ENCODE measurements at places on chromosomes 3 and 15. TPM values are rescaled to one million over a fixed set of nuclear protein-coding genes. Genes with fewer than 3 reads are reported as not detected.

GRCh38 chr3:24725514-24726255, 231.0 kb upstream of the THRB start:
- H3K4me1 ChIP-seq = no peaks in the 10 kb centered on the region
- H3K27ac ChIP-seq = no peak overlapping the region
- no peaks in the 10 kb centered on the region for H3K36me3 ChIP-seq
- no peaks in the 10 kb centered on the region for H3K27me3 ChIP-seq

DNA sequence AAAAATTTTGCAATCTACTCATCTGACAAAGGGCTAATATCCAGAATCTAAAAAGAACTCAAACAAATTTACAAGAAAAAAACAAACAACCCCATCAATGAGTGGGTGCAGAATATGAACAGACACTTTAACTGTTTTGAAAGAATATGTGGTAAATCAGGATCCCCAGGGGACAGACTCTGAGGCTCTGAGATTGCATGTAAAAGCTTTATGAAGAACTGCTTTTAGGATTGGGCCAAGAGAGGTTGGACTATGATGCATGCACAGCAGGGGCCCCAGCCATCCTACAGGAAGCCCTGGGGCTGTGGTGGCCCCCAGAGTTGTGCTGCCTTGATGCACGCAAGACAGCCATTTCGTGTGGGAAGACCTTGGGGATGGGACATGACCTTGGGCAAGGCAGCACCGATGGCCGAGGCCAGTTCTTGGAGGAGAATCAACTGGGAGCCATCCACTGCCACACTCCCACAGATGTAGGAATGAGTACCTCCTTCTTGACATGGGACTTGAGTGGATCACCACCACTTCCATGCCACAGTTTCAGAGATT, 298.1 kb upstream of the THBS1 start:
- H3K4me3 ChIP-seq = no peak overlapping the region
- no peaks in the 10 kb centered on the region for H3K36me3 ChIP-seq
- peaks cover 17% of the 10 kb centered on the region for H3K27me3 ChIP-seq
- no peaks in the 10 kb centered on the region for H3K4me1 ChIP-seq

DNA sequence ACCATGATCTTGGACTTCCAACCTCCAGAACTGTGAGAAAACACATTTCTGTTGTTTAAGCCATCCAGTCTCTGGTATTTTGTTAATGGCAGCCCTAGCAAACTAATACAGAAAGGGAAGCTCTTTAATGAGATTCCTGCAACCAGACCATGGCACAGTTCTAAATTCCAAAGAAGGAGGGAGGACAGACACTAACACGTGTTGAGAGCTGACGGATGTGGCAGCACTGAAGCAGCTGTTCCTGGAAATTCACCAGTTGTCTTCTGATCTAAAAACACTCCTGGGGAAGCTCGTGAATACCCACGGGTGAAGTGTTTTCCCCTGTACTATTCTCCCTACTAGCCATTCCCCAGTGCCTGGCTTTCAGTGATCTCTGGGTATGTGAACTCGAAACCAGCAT, 56.7 kb downstream of the RPL22L1 start:
- no peaks in the 10 kb centered on the region for H3K36me3 ChIP-seq
- no peaks in the 10 kb centered on the region for H3K4me1 ChIP-seq
- no peak overlapping the region for H3K4me3 ChIP-seq
- DNase-seq = no peak

GRCh38 chr15:74716651-74717050, 8.7 kb downstream of the CYP1A1 start:
- no peaks in the 10 kb centered on the region for H3K27me3 ChIP-seq
- H3K4me3 ChIP-seq = no peak overlapping the region
- H3K27ac ChIP-seq = no peak overlapping the region

DNA sequence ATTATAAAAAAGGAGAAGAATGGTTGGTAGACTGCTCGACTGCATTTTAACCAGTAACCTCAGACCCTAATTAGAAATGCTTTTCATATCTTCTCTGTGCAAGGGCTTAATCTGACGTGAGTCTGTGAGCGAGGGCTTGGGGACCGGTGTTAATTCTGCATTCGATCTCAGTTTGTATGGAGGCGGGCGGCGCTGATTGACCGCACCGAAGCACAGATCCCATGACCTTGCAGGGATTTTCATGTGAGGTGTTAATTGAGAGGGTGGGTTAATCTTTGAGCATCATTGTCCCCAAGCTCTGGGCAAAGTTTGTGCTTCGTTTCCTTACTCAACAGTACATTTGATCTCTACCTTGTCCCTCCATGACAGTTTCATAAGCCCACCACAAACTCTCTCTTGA, 250.9 kb downstream of the NR2F2 start:
- no peaks in the 10 kb centered on the region for H3K36me3 ChIP-seq
- no peaks in the 10 kb centered on the region for H3K27me3 ChIP-seq
- H3K27ac ChIP-seq = no peak overlapping the region

GRCh38 chr15:31379577-31379976, 52.9 kb downstream of the KLF13 start:
- peaks cover 26% of the 10 kb centered on the region for H3K4me1 ChIP-seq
- no peaks in the 10 kb centered on the region for H3K27me3 ChIP-seq
- no peak overlapping the region for H3K27ac ChIP-seq
- no peak overlapping the region for H3K4me3 ChIP-seq
- H3K36me3 ChIP-seq = peaks cover 68% of the 10 kb centered on the region

DNA sequence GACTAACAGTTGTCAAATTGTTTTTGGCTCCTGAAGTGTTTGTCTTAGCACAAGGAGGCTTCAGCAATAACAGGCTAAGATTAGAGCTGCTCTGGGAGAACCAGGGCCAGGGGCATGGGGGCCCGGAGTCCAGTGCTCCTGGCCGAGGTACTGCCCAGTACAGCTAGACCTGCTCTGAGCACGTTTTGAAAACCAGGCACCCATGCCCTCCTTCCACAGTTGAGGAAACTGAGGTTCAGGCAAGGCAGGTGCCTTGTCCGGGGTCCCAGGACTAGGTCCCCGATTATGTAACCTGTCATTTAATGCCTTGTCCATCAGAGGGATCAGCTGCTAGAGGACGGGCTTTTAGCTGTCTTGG, 19.2 kb downstream of the KBTBD13 start:
- H3K4me3 ChIP-seq = no peak overlapping the region
- no peak for DNase-seq
- peaks cover 24% of the 10 kb centered on the region for H3K36me3 ChIP-seq
- no peaks in the 10 kb centered on the region for H3K4me1 ChIP-seq
- no peak overlapping the region for H3K27ac ChIP-seq
- no peaks in the 10 kb centered on the region for H3K27me3 ChIP-seq

DNA sequence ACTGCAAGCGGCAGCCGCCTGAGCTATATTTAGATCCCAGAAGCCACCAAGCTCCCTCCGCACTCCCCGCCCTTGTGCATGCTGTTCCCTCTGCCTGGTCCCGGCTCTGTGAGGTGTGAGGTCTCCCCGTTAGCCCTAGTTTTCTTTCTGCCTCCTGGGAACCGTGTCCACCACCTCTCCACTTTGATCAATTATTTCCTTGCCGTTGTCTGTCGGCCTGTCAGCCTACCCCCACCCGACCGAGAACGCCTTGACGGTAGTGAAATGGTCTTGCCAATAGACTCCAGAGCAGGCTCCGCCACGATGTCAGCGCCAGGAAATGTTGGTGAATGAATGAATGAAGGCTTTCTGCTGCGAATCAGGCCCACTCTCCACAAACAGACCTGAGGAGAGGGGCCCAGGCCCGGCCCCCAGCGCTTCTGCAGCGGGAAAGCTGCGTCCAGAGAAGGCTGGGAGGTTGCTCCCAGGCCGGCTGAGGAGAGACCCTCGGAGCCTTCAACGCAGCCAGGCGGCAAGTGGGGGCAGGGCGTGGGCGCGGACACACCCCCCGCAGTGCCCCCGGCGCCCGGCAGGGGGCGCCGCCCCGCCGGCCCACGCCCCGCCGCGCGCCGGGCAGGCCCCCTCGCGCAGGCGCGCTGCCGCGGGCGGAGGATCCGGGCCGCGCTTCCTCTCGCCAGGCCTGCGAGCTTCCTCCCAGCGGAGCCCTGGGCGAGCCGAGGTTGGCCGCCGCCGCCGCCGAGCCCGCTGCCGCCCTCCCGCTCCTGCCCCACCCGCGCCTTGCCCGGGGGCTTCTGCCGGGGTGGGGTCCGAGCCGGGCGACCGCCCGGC, at the start of gene CSK:
Gene CSK (plus strand): TSS at position 650 of the 828 bp plus-strand sequence. CDS start 16,218 bp downstream, outside the sequence.
- H3K27ac ChIP-seq = peak within 1 kb of the TSS; percentile 95
- H3K36me3 ChIP-seq = no peaks in the 10 kb centered on the region
- H3K4me1 ChIP-seq = peaks cover 90% of the 10 kb centered on the region
- peak within 1 kb of the TSS; percentile 92 for H3K4me3 ChIP-seq

KCNAB1 gene
- 0.17 TPM for total RNA-seq

TRIM42 gene
- total RNA-seq = not detected

ROPN1 gene
- total RNA-seq = not detected

Data from CD4-positive, CD25-positive, alpha-beta regulatory T cell (primary cell).